Cerebellum (tissue), 4 donors: ENCODE measurements at places on chromosomes 13 and 19. TPM values are rescaled to one million over a fixed set of nuclear protein-coding genes. Genes with fewer than 3 reads are reported as not detected.

DNA sequence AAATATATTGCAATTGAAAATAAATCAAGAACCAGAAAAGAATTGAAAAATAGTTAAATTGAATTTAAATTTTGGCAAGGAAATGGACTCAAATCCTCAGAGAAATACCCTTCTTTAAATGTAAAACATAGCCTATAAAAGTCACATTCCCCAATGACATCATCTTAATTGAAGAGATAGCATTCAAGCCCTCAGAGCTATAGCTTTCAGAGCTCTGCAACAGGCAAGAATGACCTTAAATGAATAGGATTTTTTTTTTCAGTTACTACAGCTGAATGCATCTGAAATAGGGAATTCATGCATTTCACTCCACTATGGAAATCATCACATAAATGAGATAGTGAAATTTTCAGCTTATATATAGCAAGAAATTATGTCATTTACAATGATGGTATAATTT is 1049.0 kb downstream of the OLFM4 start:
- DNase-seq: no peak

DNA sequence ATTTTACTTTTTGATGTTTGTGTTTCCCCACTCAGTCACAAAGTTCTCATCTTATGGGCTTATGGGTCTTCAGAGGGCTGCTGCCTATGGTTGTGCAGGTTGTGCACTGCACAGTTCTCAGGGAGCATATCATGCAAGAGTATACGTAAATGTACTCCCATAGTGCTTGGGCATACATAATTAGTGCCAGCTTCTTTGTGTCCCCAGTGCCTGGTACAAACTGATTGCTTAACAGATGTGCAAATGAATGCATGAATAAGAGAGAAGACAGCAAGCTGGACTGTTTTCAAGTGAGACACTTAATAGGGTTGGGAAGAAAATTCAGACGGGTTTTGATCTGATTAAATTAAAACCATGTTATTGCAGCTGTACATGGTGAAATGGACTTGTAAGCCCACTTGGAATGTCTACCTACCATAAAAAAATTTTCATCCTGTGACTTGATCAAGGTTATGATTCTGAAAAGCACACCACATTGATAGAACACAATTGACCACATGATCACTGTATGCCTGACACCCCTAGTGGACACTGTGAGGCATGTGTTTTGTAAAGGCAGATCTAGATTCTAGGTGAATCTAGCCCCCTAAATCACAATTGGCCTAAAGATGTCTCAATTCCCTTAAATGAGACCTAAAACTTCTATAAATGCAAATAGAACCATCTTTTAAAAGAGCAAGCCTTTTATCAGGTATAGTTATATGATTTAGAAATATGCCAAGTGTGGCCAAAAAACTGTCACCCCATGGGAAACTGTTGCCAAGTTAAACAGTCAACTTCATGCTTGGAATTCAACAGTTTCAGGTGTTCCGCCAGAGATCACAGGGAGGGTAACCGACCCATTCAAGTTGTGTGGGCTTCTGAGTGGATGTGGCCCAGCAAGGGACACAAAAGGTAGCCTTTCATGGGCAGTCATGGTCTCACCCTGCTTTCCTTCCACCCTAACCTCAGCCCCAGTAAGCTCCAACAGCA is 27.9 kb downstream of the FAM124A start:
- DNase-seq: no peak

DNA sequence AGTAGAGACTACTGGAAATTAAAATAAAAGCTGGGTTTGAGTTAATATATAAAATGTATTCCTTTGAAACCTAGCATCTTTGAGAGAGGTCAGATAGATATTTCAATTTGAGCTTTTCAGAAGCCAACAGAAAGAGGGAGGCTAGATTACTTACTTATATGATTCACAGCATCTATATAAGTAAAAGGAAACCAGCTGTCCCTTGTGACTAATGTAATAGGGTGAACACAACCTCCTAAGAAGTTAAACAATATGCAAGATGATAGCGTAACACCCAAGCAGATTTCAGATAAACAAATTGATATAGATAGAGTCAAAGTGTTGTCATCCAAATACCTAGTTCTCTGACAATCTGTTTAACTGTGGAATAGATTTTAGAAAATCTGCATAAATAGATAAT is 393.5 kb upstream of the GPC6 start:
- no peak for DNase-seq

- DNase-seq: peak; percentile 93
Measured at GRCh38 chr19:21851596-21852345, 15.8 kb upstream of the ZNF43 start.

- DNase-seq: no peak
Measured at GRCh38 chr13:68051910-68052309, 821.8 kb upstream of the PCDH9 start.

GRCh38 chr13:30371649-30372265 is 50.5 kb upstream of the UBE2L5 start:
- no peak for DNase-seq

DNA sequence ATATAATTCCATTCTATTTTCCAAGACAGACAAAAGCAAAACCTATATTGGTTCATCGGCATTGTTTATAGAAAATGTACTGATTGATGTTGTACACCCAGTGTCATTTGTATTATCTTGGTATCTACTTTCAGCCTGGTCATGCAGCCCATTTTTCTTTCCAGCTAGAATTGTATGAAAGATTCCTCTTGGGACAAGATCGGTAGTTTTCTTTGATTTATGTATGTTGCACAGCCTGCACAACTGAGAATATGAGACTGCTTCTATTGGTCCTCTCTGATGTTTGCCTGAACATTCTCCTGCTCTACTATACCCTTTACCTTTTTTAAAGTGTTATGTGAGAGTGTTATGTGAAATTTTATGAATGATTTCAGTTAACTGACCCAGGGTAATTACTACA is 487.7 kb upstream of the PRR20A start:
- DNase-seq: no peak

GRCh38 chr19:6801485-6802086 is 29.1 kb downstream of the VAV1 start:
- no peak for DNase-seq

KCNN4 gene
- 0.36 TPM for total RNA-seq

MISP3 gene
- 1.5 TPM for total RNA-seq

SOX1 gene
- total RNA-seq: 6.9 TPM

GARIN5A gene
- total RNA-seq: 2.4 TPM

GFY gene
- total RNA-seq: not detected

SLAIN1 gene
- total RNA-seq: 149 TPM

VSTM1 gene
- not detected for total RNA-seq
